ENCODE measurements at places on chromosomes 3 and 15.

GRCh38 chr3:128464188-128464587 is 2.5 kb downstream of the DNAJB8 start:
- DNase-seq, result no peak

DNA sequence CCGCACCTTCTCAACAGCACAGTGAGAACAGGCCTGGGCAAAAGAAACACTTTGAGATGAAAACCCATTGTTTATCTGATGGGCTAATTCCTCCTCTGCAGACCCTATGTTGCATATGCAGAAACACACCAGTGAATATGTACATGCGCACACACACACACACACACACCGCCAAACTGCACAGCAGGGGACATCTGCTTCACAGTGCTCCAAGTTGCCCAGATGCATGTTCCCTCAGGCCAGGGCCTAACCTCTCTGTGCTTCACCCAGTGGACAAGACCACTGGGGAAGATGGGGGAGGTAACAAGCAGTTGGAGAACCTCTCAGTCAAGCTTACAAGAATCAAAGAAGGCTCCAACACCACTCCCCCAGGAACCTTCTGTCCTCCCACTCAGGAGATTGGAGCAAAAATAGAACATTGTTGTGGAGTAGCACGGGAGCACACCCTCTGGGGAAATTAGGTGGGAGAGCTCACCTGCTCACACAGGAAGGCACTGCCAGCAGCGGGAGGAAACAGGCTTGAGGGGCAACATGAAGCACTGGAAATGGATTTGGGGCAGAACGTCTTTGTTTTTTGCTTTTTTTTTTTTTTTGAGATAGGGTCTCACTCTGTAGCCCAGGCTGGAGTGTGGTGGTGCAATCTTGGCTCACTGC is 13.0 kb downstream of the HCN4 start:
- no peak for DNase-seq

GRCh38 chr3:191339316-191339917 is 9.1 kb upstream of the UTS2B start:
- DNase-seq, result no peak

DNA sequence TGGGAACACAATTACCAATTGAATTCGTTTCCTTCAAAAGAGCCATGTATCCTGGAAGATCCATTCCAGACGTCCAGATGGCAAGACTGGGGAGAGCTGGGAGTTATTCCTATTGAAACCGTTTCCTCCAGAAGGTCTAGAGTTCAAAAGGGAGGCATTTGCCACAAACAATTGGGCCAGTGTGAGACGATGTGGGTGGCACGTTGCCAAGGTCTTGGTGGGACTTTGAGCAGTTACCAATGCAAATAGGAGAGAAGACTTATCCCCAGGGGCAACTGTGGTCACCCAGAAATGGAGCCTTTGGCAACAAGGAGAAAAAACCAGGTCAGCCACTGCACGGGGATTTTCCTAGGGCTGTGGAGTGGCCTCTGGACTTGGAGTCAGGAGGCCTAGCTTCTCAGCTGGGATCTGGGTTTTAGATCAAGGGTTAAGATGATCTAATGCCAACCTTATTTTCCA is 29.6 kb upstream of the TLE3 start:
- no peak for DNase-seq

DNA sequence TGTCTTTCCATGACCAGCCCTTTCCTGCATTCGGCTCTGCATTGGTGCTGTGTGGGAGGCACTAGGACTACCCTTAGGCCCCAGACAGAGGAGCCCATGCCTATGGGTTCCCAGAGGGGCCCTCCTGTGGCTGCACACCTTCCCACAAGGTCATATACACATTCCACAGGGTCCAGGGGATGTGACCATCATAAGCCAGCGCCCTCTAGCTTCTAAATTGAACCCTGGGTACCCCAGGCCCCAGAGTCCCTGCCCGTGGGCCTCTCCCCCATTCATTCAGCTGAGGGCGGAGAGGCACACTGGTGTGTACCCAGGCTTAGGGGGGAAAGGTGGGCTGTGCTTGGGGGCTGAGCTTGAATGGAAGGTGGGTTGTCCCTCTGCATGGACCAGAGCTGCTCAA is 10.2 kb upstream of the SLC6A6 start:
- DNase-seq, result no peak

DNA sequence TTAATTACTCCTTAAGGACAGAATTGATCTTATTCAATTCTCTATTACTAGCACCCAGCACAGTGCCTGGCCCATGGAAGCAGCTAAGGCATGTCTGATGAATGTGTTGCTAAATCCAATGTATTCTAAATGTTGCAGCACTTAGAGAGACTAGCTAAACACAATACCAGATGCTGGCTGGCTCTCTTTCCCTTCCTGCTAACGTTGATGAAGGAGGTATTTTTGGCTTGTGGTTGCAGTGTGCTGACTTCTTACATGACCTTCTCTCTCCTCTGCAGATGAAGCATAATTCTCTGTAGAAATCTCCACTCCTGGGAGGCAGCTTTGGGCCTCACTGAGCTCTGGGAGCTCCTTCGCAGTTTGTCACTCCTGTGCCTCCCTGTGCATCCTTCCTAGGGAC is 183.6 kb downstream of the PEX5L start:
- no peak for DNase-seq

DNA sequence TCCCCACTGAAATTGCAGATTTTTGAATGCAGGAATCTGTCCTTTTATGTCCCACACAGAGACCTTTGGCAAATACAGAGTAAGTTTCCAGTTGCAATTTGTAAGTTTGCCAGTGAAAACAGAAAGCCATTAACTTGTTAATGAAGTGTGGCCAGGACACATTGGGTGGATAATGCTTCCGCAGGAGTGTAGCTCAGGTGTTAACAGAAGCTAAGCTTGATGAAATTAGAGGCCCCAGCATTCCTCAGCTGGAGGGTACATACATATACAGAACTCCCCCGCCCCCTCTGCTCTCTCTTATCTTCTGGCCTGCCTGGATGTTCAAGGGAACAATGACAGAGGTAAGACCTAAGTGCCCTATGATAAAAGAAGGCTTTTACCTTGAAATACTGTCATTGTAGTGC is 8.1 kb upstream of the LRRC2 start:
- no peak for DNase-seq

DNA sequence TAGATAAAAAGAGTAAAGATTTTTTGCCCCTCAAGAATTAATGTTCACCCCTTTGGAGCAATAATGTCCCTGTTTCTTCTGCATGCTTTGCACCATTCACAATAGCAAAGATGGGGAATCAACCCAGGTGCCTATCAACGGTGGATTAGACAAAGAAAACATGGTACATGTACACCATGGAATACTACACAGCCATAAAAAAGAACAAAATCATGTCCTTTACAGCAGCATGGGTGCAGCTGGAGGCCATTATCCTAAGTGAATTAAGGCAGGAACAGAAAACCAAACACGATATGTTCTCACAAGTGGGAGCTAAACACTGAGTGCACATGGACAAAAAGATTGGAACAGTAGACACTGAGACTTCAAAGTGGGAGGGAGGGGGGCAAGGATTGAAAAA is 35.2 kb downstream of the AAGAB start:
- no peak for DNase-seq

DNA sequence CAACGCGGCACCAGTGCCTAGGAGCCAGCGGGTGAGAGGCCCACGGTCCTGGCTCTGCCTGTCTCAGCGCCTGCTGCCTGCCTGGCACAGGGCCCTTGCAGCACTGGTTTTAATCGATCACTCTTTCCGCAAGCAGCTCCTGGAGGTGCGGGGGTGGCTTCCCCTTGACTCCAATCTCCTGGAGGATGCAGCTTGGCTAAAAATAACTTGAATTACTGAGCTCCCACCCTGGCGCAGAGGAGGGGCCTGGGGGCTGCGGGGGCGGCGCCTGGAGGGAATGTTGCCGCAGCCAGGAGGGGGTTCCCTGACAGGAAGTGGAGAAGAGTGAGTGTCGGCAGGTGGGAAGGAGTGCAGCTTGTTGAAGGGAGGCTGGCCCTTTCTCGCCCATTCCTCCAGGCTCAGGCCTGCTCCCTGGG is 9.9 kb upstream of the RPL29 start:
- no peak for DNase-seq

GRCh38 chr3:182078929-182079328 is 367.2 kb downstream of the SOX2 start:
- no peak for DNase-seq

- DNase-seq, result no peak
These were observed 38.7 kb downstream of the CHST2 start for GRCh38 chr3:143158014-143158988.

- no peak for DNase-seq
These were observed 146.3 kb downstream of the ANXA2 start for GRCh38 chr15:60251300-60252070.
